Camera-type eye (tissue), 1 donor: ENCODE measurements at places on chromosomes 1 and 21. TPM values are rescaled to one million over a fixed set of nuclear protein-coding genes. Genes with fewer than 3 reads are reported as not detected.

HFM1 gene
- 32.1 TPM for total RNA-seq

OBSCN gene
- total RNA-seq: 86.5 TPM

CHRM3 gene
- total RNA-seq: 22.9 TPM

EXO5 gene
- 15.8 TPM for total RNA-seq

RNF115 gene
- 26.9 TPM for total RNA-seq

LCE1E gene
- not detected for total RNA-seq

THEM5 gene
- not detected for total RNA-seq

AVPR1B gene
- not detected for total RNA-seq

CRABP2 gene
- total RNA-seq: 117 TPM

PAQR7 gene
- total RNA-seq: 5.6 TPM

INAVA gene
- 6.2 TPM for total RNA-seq

SIK1 gene
- 49.3 TPM for total RNA-seq

COL18A1 gene
- total RNA-seq: 136 TPM

CYP2J2 gene
- 2.7 TPM for total RNA-seq

F13B gene
- not detected for total RNA-seq
